ENCODE measurements at places on chromosomes 3 and 15.
A peak's percentile ranks its signal among the peaks of the same experiment; 100 is the strongest.

GRCh38 chr3:65669163-65669875 lies 369.4 kb downstream of the MAGI1 start:
- DNase-seq: no peak

DNA sequence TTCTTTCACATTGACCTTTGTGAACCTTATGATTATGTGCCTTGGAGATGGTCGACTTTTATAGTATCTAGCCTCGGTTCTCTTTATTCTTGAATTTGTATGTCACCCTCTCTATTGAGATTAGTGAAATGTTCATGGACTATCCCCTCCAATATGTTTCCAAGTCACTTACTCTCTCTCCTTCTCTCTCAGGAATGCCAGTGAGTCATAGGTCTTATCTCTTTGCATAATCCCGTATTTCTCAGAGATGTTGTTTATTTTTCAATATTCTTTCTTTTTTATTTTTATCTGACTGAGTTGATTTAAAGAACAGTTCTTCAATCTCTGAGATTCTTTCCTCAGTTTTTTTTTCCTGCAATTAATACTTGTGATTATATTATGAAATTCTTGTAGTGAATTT lies 411.6 kb upstream of the CADM2 start:
- DNase-seq: no peak

- peak; percentile 30 for DNase-seq
Measured at GRCh38 chr3:25548836-25549235, 115.9 kb downstream of the TOP2B start.

DNA sequence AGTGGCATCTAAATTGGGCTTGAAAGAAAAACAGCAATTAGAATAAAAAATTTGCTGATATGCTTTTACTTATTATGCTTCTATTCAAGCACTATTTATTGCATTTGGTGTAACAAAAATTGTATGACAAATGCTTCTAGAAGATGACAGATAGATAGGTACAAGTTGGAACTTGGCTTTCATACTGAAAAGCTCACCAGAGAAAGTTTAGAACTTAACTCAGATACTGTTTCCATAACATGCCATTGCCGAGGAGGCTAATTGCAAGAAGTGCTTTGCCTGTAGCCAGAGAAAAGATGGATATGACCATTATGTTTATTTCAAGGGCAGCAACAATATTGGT lies 123.8 kb downstream of the NFKBIZ start:
- no peak for DNase-seq
